ENCODE measurements at places on chromosomes 2 and 18. TPM values are rescaled to one million over a fixed set of nuclear protein-coding genes. Genes with fewer than 3 reads are reported as not detected.

Gene RIT2
- not detected for total RNA-seq

DNA sequence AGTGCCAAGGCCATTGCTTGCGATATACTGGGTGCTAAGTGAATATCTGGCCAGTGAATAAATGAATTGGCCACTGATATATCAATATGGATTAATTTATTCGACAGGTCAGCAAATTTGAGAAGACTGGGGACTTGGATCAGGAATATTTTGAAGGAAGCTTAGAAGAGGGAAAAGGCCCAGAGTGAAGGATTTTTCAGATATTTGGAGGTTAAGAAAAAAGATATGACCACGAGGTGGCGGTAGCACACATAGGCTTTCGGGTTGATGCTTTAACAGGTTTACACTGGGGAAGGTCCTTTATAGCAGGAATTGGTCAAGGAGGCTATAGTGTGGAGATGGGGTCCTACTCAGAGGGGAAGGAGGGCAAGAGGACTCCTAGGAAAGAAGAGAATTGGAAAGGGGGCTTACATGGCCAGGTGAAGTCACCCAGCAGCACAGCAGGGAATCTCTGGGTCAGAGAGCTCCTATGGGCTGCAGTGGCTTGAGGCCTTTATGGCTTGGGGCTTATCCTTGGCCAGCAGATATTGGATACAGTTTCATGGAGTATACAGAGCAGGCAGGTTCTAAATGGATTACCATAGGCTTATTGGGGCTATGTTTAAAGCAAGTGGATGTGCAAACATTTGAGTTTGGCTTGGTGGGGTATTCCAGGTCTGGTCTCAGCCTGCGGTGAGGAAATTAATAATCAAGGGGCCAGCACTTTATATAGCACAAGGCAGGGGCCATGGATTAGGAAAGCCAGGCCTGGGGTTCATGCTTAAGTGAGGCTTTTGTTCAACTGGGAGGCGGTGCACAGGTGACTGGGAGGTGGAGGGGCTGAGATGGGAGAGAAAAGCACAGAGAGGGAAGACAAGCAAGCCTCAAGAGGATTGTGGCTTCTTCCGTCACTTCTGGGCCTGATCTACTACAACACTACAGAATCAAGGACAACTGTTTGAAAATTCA lies 9.7 kb downstream of the IL1RN start:
- peak; percentile 59 for DNase-seq

GRCh38 chr2:186017278-186017677 lies 278.7 kb downstream of the FSIP2 start:
- DNase-seq = no peak

DNA sequence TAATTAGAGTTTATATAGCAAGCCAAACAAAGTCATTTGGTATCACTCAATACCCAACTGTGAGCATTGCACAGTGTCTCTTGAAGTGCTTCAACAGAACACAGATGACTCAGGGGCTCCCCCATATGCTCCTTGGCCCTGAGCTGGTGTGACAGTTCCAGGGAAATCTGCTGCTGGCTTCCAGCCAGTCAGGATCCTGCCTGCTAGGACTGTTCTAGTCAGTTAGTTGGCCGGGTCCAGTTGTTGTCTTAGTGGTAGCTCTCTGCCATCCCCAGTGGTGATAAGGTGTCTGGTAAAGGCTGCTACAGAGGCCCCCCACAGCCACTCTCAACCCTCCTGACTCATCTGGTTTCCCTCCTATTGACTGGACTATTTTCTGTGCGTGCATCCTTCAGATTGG lies 100.3 kb downstream of the IRS1 start:
- no peak for DNase-seq

DNA sequence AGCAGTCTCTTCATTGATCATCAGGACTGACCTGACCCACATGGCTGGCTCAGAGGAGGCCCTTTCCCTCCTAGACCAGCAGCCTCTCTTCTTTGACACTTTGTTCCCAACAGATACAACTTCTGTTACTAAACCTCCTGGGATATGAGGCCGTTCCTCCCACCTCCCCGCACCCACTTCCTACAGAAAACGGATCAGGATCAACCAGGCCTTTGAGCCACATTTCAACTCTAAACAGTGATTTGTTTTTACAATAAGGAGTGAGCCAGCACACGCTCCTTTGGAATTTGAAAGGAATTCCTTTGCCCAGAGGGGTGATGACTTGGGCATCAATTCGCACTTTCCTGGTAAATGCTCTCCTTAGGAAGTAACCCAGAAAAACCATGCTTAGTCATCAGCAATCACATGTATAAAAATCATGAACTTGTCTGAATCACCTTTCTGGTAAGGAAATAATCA lies 180.4 kb downstream of the FAM124B start:
- no peak for DNase-seq
